AG20443 (cell line): ENCODE measurements at places on chromosomes 5 and 9.

DNA sequence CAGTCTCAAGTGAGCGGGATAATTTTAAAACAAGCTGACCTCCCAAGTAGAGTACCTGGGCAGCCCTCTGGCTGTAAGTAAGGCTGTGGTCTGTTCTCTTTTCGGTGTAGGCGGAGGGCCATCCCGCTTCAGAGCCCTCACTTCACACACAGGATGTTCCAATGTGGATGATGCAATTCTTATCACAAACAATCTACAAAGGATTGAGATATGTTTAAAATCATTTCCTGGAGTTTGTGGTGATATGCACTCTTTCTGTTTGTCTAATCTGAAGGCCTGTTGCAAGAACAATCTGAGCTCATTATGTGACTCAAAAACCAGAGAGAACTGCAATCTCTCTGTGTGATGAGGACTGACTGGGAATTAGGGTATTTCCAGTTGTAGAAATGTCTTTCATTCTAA is 42.5 kb downstream of the ITGA2 start:
- peak; percentile 56 for DNase-seq

DNA sequence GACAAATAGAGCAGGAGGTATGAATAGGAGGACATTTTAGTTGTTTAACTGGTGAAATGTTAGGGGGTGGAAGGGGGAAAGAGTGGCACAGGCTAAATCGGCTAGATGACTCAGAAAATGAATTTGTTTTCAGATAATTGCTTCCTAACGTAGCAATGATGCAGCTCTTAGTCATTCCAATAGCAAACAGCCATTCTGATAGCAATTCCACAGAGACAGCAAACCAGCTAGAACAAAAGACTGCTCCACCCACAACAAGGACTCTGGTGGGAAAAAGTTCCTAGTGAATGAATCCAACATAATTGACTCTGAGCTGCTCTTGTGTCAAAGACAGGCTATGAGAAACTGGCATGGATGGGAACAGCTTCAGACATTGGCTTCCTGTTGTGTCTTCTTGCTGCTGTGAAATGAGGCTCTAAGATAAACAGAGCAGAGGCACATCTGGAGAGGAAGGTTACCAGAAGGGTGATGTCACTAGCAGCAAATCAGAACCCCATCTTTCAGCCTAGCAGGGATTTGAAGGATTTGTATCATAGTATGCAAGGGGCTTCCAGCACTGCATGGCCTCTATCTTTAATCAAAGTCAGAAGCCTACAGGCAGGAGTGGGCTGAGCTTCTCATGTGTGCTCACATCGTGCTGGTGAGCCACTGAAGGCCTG is 28.1 kb upstream of the F2RL1 start:
- DNase-seq, result peak; percentile 82

GRCh38 chr9:86097510-86098224 is 1.7 kb downstream of the GOLM1 start:
- DNase-seq, result no peak

- no peak for DNase-seq
Measured at GRCh38 chr9:111601237-111602018, 2.0 kb upstream of the PTGR1 start.
